ENCODE measurements at places on chromosomes 4 and X.

- DNase-seq, result no peak
Observed at GRCh38 chrX:54509400-54509799, 13.4 kb upstream of the FGD1 start.

GRCh38 chr4:170476351-170476750, 386.6 kb upstream of the AADAT start:
- DNase-seq, result no peak

GRCh38 chr4:85669204-85669603, 194.3 kb downstream of the ARHGAP24 start:
- DNase-seq, result no peak

DNA sequence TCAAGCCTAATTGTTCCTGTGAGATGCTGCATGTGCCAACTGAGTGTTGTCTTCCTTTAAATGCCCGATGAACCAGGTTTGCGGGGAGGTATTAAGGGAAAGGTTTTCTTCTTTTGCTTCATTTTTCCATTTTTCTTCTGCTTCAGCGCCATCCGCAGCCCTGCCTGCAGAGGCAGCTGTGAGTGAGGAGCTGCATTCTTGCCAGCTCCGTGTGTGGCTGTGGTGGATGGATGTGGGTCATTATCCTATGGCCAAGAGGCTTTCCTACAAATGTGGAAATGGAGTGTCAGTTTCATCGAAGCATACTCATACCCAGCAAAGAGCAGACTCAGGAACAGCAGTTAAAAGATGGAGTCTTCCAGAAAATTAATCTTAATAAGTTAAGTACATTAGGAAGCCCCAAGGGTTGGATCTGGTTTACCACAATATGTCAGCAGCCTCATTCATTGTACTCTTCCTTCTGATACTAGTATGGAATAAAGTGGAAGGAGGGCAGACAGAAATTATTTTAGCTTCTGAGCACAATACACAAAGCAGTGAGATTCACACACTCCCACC, 37.6 kb downstream of the TNIP3 start:
- DNase-seq, result no peak

DNA sequence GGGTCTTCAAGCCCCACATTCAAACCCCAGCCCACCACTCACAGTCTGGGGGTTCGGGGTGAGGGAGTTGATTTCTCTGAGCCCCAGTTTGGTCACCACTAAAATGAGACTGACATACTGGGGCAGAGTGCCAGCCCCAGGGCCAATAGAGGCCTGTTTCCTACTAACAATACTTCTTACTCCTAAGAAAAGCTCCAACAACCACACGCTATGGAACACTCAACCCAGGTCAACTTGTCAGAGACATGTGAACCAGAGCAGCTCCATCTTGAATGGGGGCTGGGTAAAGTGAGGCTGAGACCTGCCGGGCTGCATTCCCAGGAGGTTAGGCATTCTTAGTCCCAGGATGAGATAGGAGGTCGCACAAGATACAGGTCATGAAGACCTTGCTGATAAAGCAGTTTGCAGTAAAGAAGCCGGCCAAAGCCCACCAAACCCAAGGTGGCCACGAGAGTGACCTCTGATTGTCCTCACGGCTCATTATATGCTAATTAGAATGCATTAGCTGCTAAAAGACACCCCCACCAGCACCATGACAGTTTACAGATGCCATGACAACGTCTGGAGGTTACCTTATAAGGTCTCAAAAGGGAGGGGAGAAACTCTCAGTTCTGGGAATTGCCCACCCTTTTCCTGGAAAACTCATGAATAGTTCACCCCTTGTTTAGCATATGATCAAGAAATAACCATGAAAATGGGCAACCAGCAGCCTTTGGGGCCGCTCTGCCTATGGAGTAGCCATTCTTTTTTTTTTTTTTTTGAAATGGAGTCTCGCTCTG, 26.6 kb upstream of the HTRA3 start:
- DNase-seq, result no peak

DNA sequence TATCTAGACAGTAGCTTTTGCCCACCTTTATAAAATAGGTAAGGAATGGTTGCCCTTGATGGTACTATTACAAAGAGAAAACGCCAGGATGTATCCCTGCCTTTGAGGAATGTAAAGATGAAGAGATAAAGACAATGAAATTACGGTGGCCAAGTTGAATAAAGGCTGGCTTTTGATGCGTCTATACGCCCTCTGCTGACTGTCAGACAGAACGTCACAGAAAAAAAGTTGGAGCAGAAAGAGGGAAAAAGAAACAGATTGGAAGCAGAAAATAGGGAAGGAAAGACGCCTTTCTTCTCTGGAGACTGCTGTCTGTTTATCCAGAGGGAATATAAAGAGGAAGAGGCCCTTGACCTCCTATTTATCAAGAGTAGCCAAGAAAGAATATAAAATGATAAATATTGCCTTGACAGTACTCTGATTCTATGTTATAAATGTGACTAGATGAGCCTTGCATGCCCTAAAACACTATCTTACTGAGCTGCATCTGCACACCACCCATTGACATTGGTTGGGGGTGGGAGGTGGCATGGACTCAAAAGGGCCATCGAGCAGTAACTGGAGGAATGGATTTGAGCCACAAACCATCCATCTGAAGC, 30.6 kb downstream of the PCDH19 start:
- DNase-seq, result no peak

DNA sequence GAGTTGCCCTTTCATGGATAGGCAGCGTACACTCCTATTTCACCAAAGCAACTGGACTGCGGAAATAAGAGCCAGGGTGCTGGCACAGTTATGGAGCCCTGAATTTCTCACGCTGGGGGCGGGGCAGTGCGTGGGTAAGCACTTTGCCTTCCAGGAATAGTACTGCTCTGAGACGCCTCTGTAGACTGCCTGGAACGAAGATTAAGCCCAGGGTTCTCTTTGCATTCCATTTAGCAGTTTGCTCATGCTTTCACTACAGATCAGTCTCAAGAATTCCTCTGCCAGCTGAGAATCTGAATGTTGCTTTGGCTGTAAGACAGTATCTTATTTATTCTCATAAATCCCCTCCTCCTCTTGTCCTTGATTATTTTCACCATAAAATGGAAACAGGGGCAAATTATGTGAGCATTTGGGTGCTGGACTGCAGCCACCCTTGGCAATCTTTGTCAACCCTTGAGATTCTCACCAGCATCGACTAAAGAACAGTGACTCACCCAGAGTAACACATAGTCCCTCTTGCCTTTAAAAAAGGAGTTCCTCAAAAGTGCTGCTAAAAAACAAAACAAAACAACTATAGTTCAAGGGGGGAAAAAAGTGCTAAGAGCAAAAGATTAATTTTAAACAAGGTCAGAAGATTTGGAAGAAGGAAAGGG, 88.9 kb upstream of the CITED1 start:
- no peak for DNase-seq

GRCh38 chr4:123299212-123299691, 97.3 kb upstream of the SPRY1 start:
- no peak for DNase-seq

- no peak for DNase-seq
Observed at GRCh38 chrX:139475432-139475831, 55.1 kb upstream of the F9 start.

DNA sequence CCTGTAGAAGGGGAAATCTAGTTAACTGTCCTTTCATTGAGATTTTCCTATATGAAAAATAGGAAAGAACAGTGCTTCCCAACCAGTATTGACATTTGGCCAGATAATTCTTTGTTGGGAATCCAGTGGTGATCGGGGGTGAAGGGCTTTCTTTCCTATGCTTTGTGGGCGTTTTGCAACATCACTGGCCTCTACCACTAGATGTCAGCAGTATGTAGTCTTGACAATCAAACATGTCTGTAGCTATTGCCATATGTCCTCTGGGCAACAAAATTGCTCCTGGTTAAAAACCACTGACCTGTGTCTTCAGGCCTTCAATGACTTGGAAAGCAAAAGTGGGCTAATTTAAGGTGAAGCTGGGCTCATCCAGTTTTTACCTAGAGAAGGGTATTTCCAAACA, 658.5 kb downstream of the DACH2 start:
- no peak for DNase-seq

DNA sequence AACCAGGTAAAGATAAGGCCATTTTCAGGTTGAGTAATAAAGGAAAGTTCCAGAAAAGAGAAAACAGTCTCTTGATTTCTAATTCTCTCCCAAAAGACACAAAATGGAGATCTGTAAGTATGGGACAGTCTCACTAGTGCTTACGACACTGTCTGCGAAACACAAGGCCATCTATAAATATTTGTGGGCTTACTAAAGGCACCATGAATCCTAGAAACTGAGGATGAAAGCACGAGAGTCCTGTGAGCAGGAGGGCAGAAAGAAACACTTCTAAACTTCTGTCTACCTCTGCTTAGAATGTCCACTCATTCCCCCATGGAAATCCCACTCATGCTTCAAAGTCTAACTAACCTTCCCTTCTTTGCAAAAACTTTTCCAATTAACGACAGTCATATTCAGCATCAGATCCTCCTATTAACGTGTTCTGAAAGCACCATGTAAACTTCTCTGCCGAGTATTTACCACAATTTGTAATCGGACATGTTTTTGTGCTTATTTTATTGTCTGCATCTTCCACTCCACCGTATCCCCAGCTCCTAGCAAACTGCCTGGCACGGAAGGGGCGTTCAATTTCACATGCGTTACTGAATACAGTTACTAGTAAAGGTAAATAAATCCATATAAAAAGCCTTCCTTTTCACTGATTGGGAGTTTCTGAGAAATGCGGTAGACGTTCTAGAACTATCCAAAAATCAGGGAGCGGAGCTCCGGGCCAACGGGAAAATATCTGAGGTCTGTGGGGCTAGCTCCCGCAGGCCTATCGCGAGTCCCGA, 665 bp downstream of the PSMD10 start:
- DNase-seq, result no peak

DNA sequence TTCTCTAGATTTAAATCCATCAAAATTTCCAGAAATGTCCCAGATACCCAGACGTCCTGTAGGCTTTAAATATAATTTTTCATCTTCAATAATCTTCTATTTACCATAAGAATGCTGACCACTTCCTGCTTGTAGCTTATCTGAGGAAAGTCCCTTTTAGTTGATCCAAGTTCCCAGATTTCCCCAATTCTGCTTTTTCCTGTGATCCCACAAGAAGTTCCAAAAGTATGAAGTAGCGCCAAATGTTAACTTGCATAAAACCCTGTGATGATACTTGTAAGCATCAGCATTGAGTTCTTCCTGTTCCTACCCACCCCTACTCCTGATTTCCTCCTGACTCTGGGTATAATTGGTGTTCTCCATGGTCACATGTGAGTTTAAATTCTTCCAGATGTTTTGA, 10.6 kb upstream of the TLR8 start:
- no peak for DNase-seq

DNA sequence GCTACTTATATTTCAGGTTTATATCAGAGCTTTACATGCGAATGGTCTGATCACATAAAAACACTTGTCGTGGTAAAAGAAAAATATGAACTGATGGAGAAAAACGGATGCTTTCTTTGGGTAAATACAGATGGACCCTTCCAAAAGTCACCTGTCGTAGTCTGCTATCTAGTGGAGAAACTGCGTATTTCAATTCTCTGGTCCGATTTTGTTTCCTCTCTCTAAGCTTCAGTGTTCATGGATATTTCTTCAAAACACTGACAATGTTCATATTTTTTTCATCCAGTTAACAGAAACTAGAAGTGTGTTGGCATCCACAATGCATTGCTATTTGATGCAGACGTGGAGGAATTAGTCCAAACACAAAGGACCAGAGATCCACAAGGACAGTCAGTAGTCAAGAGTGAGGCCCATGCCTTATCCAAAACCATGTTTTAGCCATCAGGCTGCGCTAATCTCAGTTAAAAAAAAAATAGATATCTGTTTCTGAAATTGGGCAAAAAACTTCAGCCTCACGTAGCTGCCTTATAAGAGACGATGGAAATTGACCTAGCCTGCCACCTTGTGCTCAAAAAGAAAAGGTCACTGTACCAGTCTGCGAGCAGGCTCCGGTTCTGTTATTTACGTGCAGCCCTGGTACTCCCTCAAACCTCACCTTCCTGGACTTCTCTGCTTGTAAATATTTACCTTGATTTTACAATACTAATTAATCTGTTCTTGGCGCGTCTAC, 16.0 kb downstream of the MEPE start:
- DNase-seq, result no peak

- DNase-seq, result no peak
Observed at GRCh38 chrX:77450996-77451395, 3.8 kb downstream of the FGF16 start.

DNA sequence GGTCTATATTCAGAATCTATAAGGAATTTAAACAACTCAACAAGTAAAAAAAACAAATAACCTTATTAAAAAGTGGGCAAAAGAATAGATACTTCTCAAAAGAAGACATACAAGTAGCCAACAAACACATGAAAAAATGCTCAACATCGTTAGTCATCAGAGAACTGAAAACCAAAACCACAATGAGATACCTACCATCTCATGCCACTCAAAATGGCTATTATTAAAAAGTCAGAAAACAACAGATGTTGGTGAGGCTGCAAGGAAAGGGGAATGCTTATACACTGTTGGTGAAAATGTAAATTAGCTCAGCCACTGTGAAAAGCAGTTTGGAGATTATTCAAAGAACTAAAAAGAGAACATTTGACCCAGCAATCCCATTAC, 201.6 kb downstream of the QDPR start:
- DNase-seq, result no peak

DNA sequence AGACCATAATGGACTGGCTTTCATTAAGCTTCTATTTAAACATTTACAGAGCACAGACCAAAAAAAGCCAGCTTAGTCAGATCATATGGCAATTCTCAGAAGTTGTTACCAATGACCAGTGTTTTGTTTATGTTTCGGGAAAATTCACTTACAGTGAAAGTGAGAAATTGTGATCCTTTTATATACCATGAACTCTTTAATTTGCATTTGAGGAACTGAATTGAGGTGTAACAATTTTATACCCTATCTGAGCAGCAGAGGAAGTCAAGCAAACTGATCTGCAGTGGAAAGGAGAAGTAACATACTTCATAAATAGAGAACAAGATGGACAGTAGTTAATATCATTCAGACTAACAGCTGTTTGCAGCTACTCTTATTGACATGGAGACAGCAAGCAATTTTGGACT, 97.1 kb downstream of the TMA16 start:
- DNase-seq, result no peak

GRCh38 chr4:7366180-7366945, 68.4 kb downstream of the PSAPL1 start:
- DNase-seq, result no peak
